ENCODE measurements at places on chromosomes 4 and X. TPM values are rescaled to one million over a fixed set of nuclear protein-coding genes. Genes with fewer than 3 reads are reported as not detected.

TRIM60 gene
- not detected for total RNA-seq

CD38 gene
- total RNA-seq, result 5.8 TPM

CXCL3 gene
- not detected for total RNA-seq

ZNF718 gene
- 5.1 TPM for total RNA-seq

RNF212 gene
- total RNA-seq, result 3.2 TPM

STK32B gene
- 5.3 TPM for total RNA-seq

MAOA gene
- total RNA-seq, result 750 TPM

BANK1 gene
- 4.6 TPM for total RNA-seq

CCDC160 gene
- total RNA-seq, result not detected

TBX22 gene
- total RNA-seq, result not detected

CXorf49 gene
- not detected for total RNA-seq

HHIP gene
- total RNA-seq, result 0.10 TPM

UNC5C gene
- total RNA-seq, result 4.4 TPM

CPLX1 gene
- total RNA-seq, result 0.54 TPM

PAGE5 gene
- not detected for total RNA-seq

NR0B1 gene
- total RNA-seq, result not detected

ETDB gene
- not detected for total RNA-seq

ODAM gene
- not detected for total RNA-seq

HDX gene
- total RNA-seq, result 5.9 TPM

STBD1 gene
- total RNA-seq, result 18.1 TPM
